ENCODE measurements at places on chromosomes 7 and 10.

DNA sequence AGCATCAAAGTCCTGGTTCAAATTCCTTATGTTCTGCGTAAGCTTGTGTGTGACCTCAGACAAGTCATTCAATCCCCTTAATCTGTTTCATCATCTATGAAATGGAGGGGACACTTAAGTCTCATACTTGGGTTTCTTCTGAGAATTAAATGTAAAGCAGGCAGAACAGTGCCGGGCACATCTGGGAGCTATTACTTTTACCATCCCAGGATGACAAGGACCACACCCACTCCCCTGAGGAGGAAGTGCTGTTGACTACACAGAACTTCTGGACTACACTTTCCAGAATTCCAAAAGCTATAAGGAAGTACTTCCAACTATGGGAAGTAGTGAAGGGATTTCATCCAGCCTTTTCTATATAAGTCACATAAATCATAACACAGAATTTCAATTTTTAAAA is 294.9 kb downstream of the IPMK start:
- no peak for DNase-seq

DNA sequence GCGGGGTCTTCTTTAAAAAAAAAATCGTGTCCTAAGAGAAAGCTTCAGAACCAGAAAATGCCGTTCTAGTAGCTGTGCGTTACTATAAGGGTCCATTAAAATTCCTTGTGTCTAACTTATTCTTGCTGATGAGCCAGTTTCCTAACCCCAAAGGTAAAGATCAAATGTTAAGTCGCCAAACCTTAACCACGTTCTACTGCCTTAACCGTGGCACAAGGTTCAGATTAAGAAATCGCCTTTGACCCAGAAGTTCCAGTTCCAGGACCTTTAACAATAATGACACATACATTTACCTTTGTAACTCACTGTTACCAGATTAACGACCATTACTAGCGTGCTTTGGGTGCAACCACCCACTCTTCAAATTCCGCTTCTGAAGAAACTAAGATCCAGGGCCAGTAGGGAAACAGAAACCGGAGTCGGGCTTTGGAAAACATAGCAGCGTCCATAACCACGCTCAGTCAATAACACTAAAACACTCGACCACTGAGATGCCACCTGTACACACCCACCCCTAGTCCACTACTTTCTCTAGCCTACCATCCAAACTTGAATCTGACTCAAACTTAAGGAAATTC is 620 bp downstream of the BET1 start:
- DNase-seq, result no peak

DNA sequence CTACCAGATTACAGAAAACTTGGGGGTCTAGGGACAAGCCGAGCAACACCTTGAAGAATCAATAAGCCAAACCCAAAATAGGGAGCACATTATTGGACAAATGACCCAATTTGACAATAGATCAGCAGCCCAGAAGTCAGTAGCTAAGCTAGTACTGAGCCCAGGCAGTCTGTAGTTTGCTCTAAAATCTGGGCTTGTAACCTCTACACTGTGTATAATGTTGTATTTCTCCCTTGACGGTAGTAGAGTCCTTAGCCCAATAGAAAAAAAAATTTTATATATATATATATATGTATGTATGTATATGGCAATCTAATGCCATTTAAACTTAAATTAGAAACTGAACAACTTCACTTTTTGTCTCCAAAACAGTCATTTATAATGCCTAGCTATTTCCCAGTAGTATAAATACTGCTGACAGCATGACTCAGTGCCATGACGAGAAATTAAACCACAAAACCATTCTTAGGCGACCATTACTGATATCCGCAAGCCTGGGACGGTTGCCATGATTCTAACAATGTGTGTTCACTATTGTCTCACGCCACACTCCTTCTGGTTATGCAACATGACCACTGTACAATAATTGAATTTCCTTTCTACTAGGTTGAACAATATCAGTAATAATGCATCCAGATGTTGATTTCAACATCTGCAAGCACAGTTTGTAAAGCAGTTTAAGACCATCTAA is 110.5 kb downstream of the IPMK start:
- DNase-seq, result no peak

DNA sequence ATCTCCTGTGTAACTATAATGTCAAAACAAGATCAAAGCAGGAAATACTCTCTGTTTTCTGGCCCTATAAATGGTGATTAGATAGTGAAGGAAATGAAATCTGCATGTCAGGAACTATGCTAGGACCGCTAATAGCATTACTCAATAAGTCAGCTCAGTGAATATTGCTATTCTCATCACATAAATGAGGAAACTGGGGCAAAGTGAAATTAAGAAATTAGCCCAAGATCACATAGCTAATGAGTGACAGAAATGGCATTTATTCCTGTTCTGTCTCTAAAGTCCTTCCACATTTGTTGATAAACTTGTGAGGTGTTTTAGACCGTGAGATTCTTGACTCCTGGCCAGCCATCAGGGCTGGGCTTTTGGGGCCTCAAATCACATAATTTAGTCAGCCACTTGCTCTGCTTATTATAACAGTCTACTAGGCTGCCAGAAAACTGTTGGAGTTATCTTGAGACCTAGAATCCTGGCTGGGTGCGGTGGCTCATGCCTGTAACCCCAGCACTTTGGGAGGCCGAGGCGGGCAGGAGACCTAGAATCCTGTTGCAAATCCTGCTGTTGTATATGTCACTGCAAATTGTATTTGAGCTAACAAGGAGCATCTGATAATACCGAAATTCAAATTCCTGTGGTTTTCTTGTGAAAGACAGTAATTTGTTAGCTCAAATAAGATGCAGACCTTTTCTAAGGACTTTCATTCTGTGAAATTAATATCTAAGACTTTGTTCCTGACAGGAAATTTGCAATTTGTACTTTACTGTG is 66.5 kb upstream of the SHTN1 start:
- no peak for DNase-seq

DNA sequence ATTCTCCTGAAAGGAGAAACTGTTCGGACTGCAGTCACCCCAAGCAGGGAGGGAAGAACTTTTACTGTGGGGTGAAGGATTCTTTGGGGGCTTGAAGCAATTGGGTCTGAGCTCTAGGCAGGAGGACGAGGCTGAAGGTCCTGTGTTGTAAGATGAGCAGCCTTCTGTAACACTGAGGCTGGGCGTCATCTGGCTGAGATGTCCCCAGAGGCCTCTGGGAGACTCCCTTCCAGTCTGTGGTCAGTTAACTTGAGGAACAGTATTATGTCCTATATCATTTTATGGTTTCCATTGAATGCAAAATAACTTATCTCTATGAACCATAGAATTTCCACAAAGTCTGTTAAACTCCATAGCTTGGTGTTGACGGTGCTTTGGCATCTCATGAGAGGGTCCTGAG is 26.3 kb downstream of the FIGNL1 start:
- DNase-seq, result no peak

DNA sequence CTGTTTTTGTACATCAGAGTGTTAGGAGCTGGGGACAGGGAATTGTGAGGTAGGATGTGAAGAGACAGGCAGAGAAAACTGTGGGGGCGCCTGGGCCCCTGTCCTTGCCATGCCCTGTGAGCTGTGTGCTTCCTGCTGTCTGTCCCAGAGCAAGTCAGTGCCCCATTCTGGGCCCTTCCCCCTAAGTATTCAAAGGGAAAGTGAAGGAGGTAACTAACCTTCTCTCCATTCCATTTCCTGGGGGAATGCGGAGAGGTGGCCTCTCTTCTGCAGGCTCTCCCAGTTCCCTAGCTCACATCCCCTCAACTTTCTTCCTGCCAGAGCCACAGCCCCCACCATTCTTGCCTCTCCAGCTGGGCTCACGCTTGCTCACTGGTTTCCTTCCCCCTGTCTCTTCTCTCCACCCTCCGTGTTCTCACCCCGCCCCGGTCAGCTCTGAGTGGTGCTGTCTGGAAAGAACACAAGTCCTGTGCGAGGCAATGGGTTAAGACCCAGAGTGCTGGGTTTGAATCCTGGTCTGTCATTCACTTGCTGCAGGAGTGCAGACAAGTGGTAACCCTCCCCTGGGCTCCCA is 9.7 kb upstream of the VSIR start:
- DNase-seq, result no peak

DNA sequence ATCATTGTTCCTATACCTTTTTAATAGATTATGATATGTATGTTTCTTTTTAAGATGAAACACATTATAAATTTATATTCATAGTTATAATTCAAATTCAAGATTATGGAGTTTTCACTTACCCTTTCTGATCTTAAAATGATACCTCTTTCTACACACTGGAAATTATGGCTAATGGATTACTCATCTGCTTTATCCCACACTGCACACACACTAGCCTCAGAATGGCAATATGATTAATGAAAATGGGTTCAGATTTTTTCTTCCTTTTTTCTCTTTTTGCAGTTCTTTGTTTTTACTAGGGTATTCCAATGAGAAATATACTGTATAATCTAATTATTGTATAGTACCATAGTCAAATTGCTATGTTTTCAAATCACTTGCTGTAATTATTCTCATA is 82.3 kb upstream of the FZD1 start:
- DNase-seq, result no peak

GRCh38 chr10:97904018-97904381 is 54.4 kb downstream of the GOLGA7B start:
- no peak for DNase-seq

DNA sequence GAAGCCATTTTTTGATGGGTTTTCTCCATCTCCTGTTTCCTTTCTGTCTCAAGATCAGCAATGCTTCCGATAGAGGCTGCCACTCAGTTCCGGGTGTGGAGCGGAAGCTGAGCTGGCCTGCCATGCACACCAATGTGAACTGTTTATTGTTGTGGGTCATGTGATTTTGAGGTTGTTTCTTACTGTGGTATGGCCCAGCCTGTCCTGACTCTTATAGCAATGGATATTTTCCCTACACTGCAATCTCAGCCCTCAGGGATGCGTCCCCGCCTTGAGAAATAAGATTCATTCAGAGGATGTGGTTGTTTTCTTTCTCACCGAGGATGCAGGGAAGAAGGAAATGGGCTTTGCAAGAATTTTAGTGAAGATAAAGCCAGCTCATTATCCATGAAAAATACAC is 134.7 kb downstream of the PFKFB3 start:
- DNase-seq, result no peak

DNA sequence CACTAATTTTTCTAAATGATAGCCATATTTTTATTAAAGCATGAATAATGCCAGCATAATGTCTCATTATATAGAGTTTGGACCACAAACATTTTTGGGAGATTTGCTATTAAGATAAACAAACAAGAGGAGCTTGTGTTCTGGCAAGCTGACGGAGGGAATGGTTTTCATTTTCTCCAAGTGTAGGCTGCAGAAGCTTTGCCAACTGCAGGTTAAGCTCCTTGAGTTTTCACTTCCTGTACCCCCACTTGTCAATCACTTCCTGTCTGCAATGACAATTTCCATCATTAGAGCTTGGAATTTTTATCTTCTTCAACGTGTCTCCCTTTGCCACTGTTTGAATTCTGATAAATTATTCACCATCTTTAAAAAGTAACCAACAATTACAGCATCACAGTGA is 13.4 kb downstream of the EBF3 start:
- DNase-seq, result no peak

DNA sequence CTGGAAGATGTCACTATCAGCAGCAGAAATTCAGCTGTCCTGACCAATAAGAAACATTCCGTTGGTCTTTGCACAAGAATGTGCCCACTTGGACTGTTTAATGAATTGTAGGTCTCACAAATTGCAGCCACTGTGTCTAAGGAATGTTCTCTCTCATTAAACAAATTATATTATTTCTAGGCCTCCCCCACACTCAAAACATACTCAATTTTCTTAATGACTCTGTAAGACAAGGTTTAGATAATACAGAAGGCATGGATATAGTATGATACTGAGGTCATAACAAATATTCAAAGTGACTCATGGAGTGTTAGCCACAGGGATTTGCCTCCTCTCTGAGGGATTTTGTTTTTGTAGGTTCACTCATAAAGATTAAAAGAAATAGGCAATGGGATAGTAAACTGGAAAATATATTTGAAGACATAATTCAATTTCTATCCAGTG is 197.5 kb downstream of the PTN start:
- no peak for DNase-seq

DNA sequence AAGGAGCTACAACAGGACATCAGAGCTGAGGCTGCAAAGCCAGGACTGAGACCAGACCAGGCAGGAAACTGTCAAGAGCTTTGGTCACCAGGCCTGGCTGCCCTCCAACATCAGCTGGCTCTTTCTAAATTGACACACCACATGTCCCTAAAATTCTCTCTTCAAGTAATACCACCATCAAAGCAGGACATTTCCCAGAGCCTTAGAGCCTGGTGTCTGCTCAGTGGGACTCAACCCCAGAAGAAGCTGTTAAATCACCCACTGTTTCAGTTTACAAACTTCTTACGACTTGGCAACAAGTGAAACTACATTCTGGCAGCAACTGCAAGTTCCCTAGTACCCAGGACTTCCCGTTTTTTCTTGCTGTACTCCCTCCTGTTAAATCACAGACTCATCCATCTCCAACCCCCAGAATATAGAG is 3.8 kb upstream of the IL6 start:
- no peak for DNase-seq

DNA sequence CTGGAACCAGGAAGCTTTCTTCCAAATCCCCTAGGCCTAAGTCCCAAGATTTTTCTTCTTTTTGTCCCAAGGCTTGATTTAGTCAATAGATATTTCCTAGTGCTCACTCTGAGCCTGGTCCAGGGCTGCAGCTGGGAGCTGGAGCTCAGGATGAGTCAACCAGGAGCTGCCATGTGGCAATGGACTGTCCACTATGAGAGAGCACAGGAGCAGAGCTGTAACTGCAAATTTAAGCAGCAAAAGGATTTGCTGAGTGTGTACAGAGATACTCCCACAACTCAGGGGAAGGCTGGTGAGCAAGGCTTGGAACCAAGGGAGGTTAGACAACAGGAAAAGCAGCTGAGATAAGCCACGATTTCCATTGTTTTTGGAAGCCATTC is 92.1 kb upstream of the CXCL12 start:
- DNase-seq, result no peak

DNA sequence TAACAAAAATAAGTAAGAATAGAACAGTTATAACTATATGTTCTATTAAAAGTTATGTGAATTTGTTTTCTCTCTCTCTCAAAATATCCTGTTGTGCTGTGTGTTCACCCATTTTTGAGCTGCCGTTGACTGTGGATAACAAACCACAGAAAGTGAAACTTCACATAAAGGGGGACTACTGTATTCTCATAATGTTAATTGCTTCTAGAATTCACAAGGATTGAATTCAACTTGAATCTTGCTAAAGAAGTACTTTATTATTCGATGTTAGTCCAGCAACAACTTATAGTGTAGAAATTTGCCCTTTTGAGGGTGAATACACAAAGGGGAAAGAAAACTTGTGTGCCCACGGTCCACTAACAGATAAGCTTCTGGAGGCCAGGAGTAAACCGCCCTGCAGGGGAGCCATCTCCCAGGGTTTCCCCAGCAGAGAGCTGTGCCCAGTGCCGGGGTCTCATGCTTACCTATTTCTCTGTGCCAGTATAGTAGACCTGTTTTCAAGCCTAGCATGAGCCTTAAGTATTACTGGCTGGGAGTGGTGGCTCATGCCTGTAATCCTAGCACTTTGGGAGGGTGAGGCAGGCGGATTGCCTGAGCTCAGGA is 87.1 kb downstream of the KAT6B start:
- no peak for DNase-seq

All from stimulated activated CD8-positive, alpha-beta memory T cell treated with anti-CD3 and anti-CD28 coated beads, Interleukin-12 subunit alpha, Interleukin-12 subunit beta, amount 100 ng/mL, for 4 hours (primary cell).